Osteocyte (in vitro differentiated cells): ENCODE measurements at places on chromosomes 1 and 21. TPM values are rescaled to one million over a fixed set of nuclear protein-coding genes. Genes with fewer than 3 reads are reported as not detected.

- no peaks in the 10 kb centered on the region for H3K4me1 ChIP-seq
- peaks cover 3% of the 10 kb centered on the region for H3K36me3 ChIP-seq
- H3K4me3 ChIP-seq, result no peak overlapping the region
Measured at GRCh38 chr1:54751426-54751825, 12.9 kb downstream of the PARS2 start.

GRCh38 chr1:30382496-30382895 is 340.9 kb downstream of the MATN1 start:
- no peak overlapping the region for H3K4me3 ChIP-seq
- peaks cover 2% of the 10 kb centered on the region for H3K4me1 ChIP-seq

DNA sequence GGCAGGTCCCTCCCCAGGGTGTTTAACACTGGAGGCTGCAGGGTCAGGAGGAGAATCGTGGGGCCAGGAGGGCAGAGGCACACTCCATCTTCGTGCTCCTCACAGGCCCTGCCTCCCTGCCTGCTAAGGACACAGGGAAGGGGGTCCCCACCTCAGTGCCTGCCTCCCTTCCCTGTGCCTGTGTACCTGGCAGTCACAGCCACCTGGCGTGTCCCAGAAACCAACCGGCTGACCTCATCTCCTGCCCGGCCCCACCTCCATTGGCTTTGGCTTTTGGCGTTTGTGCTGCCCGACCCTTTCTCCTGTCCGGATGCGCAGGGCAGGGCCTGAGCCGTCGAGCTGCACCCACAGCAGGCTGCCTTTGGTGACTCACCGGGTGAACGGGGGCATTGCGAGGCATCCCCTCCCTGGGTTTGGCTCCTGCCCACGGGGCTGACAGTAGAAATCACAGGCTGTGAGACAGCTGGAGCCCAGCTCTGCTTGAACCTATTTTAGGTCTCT is 623 bp upstream of the BGLAP start:
- no peak overlapping the region for H3K4me3 ChIP-seq
- peak overlapping the region; percentile 23 for H3K27ac ChIP-seq
- no peaks in the 10 kb centered on the region for H3K27me3 ChIP-seq
- peaks cover 13% of the 10 kb centered on the region for H3K4me1 ChIP-seq
- DNase-seq, result no peak

DNA sequence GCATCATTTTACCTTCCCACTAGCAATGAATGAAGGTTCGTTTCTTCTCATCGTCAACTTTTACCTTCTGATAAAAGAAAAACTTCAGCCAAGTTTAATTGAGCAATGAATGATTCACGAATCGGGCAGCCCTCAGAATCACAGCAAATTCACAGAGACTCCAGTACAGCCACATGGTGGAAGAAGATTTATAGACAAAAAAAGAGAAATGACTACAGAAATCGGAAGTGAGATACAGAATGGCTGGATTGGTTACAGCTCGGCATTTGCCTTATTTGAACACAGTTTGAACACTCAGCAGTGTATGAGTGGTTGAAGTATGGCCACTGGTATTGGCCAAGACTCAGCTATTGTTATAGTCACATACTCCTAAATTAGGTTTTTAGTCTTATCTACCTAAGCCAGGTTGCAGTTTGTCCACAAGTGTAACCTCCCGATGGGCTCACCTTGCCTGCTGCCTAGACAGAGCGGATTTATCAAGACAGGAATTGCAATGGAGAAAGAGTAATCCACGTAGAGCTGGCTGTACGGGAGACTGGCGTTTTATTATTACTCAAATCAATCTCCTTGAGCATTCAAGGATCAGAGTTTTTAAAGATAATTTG is 15.3 kb downstream of the AK4 start:
- peaks cover 2% of the 10 kb centered on the region for H3K4me1 ChIP-seq
- peaks cover 10% of the 10 kb centered on the region for H3K27me3 ChIP-seq
- no peak overlapping the region for H3K27ac ChIP-seq
- peaks cover 3% of the 10 kb centered on the region for H3K36me3 ChIP-seq
- no peak for DNase-seq

DNA sequence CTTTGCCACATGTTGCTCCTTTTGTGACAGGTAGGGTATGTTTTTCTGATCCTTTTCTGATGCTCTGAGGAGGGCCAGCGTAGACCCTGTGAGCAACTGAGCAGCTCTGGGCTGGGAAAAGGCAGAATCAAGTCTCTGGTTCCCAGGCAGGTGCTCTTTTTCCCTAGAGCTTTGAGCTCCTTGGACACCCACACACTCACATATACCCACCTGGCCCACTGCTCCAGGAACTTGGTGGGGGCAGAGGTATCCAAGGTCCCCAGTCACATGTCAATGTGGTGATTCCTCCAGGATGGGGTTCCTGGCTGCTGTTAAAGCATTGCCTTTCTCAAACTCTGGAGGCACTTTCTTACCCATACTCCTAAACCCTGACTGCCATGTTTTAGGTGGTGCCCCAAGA is 5.4 kb downstream of the CD2 start:
- H3K4me3 ChIP-seq, result no peak overlapping the region
- H3K27me3 ChIP-seq, result peaks cover 8% of the 10 kb centered on the region
- peaks cover 10% of the 10 kb centered on the region for H3K4me1 ChIP-seq
- peak; percentile 44 for DNase-seq

IL19 gene
- total RNA-seq, result not detected in 2 replicates

GRCh38 chr1:155168456-155169210 is 4.5 kb downstream of the KRTCAP2 start:
- peaks cover 24% of the 10 kb centered on the region for H3K4me1 ChIP-seq
- no peak overlapping the region for H3K27ac ChIP-seq
- H3K27me3 ChIP-seq, result no peaks in the 10 kb centered on the region

CNIH3 gene
- total RNA-seq, result 4.2 and 5.5 TPM in 2 replicates

USP1 gene
- total RNA-seq, result 24.6 and 25.7 TPM in 2 replicates

GRCh38 chr1:117641536-117641935 is 35.7 kb downstream of the TENT5C start:
- no peaks in the 10 kb centered on the region for H3K4me1 ChIP-seq
- no peak overlapping the region for H3K27ac ChIP-seq
- H3K27me3 ChIP-seq, result peaks cover 6% of the 10 kb centered on the region
- no peaks in the 10 kb centered on the region for H3K36me3 ChIP-seq
- no peak overlapping the region for H3K4me3 ChIP-seq

- no peak for DNase-seq
- H3K27ac ChIP-seq, result no peak overlapping the region
- peaks cover 28% of the 10 kb centered on the region for H3K4me1 ChIP-seq
- no peaks in the 10 kb centered on the region for H3K36me3 ChIP-seq
- no peaks in the 10 kb centered on the region for H3K27me3 ChIP-seq
Measured at GRCh38 chr21:27190601-27191000, 223.7 kb upstream of the ADAMTS5 start.

- no peak overlapping the region for H3K4me3 ChIP-seq
- DNase-seq, result no peak
- no peak overlapping the region for H3K27ac ChIP-seq
- H3K4me1 ChIP-seq, result no peaks in the 10 kb centered on the region
Measured at GRCh38 chr1:13587256-13588030, 3.8 kb downstream of the PDPN start.

GRCh38 chr1:181166377-181167196 is 78.1 kb downstream of the IER5 start:
- peaks cover 4% of the 10 kb centered on the region for H3K4me1 ChIP-seq
- no peak overlapping the region for H3K27ac ChIP-seq
- no peak overlapping the region for H3K4me3 ChIP-seq

BTG2 gene
- 31.2 and 33.7 TPM in 2 replicates for total RNA-seq

- H3K36me3 ChIP-seq, result no peaks in the 10 kb centered on the region
- no peak overlapping the region for H3K4me3 ChIP-seq
- no peak for DNase-seq
- no peaks in the 10 kb centered on the region for H3K27me3 ChIP-seq
Measured at GRCh38 chr1:93827128-93827527, 51.9 kb downstream of the DNTTIP2 start.

GRCh38 chr1:221778535-221779142 is 36.8 kb upstream of the DUSP10 start:
- no peaks in the 10 kb centered on the region for H3K4me1 ChIP-seq
- H3K27me3 ChIP-seq, result peaks cover 16% of the 10 kb centered on the region
- no peak overlapping the region for H3K27ac ChIP-seq
- DNase-seq, result no peak

DNA sequence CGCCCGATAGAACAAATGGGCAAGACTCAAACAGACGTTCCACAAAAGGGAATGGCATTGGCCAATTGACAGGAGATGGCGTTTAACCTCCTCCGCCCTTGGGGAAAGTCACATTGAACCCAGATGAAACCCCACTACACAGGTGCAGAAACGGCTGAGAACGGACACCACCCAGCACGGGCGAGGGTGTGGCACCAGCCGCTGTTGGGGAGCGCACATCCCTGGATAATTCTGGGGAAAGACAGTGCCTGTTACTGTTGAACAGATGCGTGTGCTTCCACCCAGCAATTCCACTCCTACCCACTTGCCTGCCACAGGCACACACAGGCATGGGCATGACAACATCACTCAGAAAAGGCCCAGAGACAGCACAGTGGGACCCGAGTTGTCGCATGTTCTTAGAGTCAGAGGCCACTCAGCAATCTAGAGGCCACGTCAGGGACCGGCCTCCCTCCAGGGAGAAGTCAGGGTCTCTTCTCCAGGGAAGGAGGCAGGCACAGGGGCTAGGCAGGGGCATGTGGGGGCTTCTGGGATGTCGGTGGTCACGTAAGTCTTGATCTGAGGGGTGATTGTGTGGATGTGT is 15.2 kb downstream of the PRXL2B start:
- no peak overlapping the region for H3K27ac ChIP-seq
- H3K4me1 ChIP-seq, result no peaks in the 10 kb centered on the region
- H3K27me3 ChIP-seq, result peaks cover 24% of the 10 kb centered on the region
- no peak overlapping the region for H3K4me3 ChIP-seq
- no peak for DNase-seq

- no peak overlapping the region for H3K27ac ChIP-seq
- no peak overlapping the region for H3K4me3 ChIP-seq
Measured at GRCh38 chr1:9861360-9861759, 37.6 kb upstream of the CLSTN1 start.

DNA sequence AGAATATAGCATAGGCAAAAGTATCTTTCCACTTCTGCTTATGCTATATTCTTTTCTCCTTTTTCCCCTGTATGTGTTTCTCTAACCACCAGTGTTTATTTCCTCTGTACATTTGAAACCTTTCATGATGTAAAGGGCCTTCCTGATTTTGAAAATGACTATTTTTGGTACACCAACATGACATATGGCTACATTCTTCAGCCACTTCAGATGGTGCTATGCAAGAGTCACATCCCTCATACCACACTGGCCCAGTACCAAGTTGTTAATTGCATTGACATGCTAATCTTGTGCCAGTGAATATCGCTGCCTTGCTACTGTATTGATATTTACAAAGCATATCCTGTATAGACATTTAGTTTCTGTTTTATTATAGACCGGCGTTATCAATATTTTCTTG is 408.7 kb downstream of the NCAM2 start:
- H3K27ac ChIP-seq, result no peak overlapping the region
- peaks cover 1% of the 10 kb centered on the region for H3K4me1 ChIP-seq
- no peak for DNase-seq
- peaks cover 7% of the 10 kb centered on the region for H3K36me3 ChIP-seq
- no peaks in the 10 kb centered on the region for H3K27me3 ChIP-seq
- no peak overlapping the region for H3K4me3 ChIP-seq

DNA sequence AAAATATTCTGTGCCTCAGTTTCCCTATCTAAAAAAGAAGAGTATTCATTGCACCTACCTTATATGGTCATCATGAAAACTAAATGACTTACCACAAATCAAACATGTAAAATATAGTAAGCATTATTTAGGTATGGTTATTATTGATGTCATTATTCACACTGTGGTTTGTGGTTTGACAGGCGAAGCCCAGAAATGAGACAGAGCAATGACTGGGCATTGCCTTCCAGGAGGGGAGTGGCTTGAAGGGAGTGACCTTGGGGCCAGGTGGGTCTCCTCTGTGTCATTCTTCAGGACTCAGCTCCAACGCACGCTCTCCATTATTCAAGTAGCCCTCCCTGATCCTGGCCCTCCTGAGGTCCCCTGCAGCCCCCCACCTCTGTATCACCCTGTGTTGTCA is 133.7 kb downstream of the DMRTA2 start:
- H3K27me3 ChIP-seq, result no peaks in the 10 kb centered on the region
- H3K4me3 ChIP-seq, result no peak overlapping the region
- no peaks in the 10 kb centered on the region for H3K4me1 ChIP-seq
- H3K27ac ChIP-seq, result no peak overlapping the region

SDC3 gene
- total RNA-seq, result 54.4 and 63.4 TPM in 2 replicates

LRRC39 gene
- 0.60 and 0.73 TPM in 2 replicates for total RNA-seq

- H3K27me3 ChIP-seq, result peaks cover 6% of the 10 kb centered on the region
- H3K36me3 ChIP-seq, result no peaks in the 10 kb centered on the region
- no peak overlapping the region for H3K27ac ChIP-seq
- no peaks in the 10 kb centered on the region for H3K4me1 ChIP-seq
Measured at GRCh38 chr1:187078321-187078720, 249.6 kb downstream of the PLA2G4A start.

DNA sequence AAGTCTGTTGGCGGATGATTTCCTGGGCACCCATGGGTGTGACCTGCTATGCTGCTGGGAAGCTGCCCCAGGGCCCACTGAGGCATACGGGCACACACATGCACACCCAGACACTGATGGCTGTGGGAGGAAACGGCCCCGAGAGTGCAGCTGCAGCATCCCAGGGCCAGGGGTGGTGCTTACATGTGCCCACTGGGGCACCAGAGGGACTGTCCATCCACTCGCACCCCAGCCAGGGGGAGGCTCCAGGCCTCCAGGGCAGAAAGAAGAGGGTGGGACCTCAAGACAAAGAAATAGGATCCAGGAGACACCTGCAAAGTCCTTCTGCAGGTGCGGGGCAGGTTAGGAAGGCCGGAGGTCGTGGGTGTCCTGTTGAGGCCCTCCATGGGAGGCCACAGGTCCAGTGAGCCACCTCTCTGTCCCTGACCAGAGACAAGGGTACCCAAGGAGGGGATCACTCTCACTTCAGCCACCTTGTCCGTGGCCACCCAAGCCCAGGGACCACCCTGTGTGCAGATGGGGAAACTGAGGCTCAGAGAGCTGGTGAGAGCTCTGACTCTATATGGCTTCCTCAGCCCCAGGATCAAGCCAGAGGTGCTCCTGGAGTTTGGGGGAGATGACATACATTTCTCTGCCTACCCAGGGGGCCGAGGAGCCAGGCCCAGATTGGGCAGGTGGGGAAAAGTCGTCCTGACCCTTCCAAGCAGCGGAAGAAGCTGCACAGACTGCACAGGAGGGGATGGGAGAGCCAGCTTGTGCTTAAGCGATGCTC is 57.1 kb downstream of the WNT9A start:
- no peaks in the 10 kb centered on the region for H3K36me3 ChIP-seq
- H3K27me3 ChIP-seq, result no peaks in the 10 kb centered on the region
- H3K4me3 ChIP-seq, result no peak overlapping the region
- DNase-seq, result peak; percentile 71
- no peak overlapping the region for H3K27ac ChIP-seq

- H3K4me1 ChIP-seq, result no peaks in the 10 kb centered on the region
- no peak overlapping the region for H3K27ac ChIP-seq
- H3K4me3 ChIP-seq, result no peak overlapping the region
- DNase-seq, result no peak
- H3K27me3 ChIP-seq, result no peaks in the 10 kb centered on the region
- H3K36me3 ChIP-seq, result no peaks in the 10 kb centered on the region
Measured at GRCh38 chr1:118785246-118785645, 202.9 kb downstream of the TBX15 start.

XPR1 gene
- 21.4 and 24.8 TPM in 2 replicates for total RNA-seq

FCRL5 gene
- not detected in 2 replicates for total RNA-seq

CACNA1E gene
- total RNA-seq, result not detected in 2 replicates

NT5C1A gene
- not detected in 2 replicates for total RNA-seq

UBL4B gene
- not detected in 2 replicates for total RNA-seq
